ENCODE measurements at places on chromosomes 3 and 15. TPM values are rescaled to one million over a fixed set of nuclear protein-coding genes. Genes with fewer than 3 reads are reported as not detected.

Gene ARPIN
- 12.6 TPM for total RNA-seq

Gene CDHR4
- total RNA-seq = 0.29 TPM

Gene PRR20G
- 0.14 TPM for total RNA-seq

Gene IL17RB
- 0.92 TPM for total RNA-seq

Gene FOXB1
- total RNA-seq = not detected

Gene GRIP2
- total RNA-seq = 0.97 TPM

Gene DNAH12
- total RNA-seq = 0.02 TPM

Gene FBXL22
- total RNA-seq = 0.19 TPM

Gene CNTN6
- total RNA-seq = not detected

Gene ARHGAP31
- 1.7 TPM for total RNA-seq

Gene AHSG
- total RNA-seq = not detected

Gene COL6A5
- total RNA-seq = not detected

Gene USP13
- 11.1 TPM for total RNA-seq

Gene BAHD1
- total RNA-seq = 10.0 TPM

Gene FSIP1
- 0.51 TPM for total RNA-seq

Gene RTP4
- not detected for total RNA-seq

Gene HGD
- 17.6 TPM for total RNA-seq

Gene KIF7
- 5.7 TPM for total RNA-seq

Gene GMPS
- total RNA-seq = 90.0 TPM

Gene RHOV
- 4.7 TPM for total RNA-seq

Gene SPATA12
- 0.46 TPM for total RNA-seq

Gene RASSF1
- 15.6 TPM for total RNA-seq

Gene KLHL40
- total RNA-seq = not detected

Gene GREM1
- 8.2 TPM for total RNA-seq

Gene ADAMTSL3
- total RNA-seq = 0.25 TPM

Gene C3orf38
- total RNA-seq = 19.0 TPM

Gene CILP
- total RNA-seq = 0.04 TPM

Gene PROK2
- total RNA-seq = not detected

Gene MST1R
- 7.6 TPM for total RNA-seq

Gene RPP25
- 21.4 TPM for total RNA-seq

Gene GP9
- total RNA-seq = not detected

Gene ETV5
- 27.0 TPM for total RNA-seq

Gene P2RY13
- not detected for total RNA-seq

Gene SLC15A2
- 0.08 TPM for total RNA-seq

Gene SRP14
- total RNA-seq = 312 TPM

Gene FGF12
- total RNA-seq = 0.37 TPM

Gene OR5K2
- not detected for total RNA-seq

Gene GOLGA6L9
- 3.0 TPM for total RNA-seq

Gene C3orf18
- 2.3 TPM for total RNA-seq

Gene CMTM8
- 6.4 TPM for total RNA-seq

Gene IMPG2
- not detected for total RNA-seq

Gene EPHA3
- not detected for total RNA-seq

Gene TXNRD3
- 8.5 TPM for total RNA-seq

Gene AP3B2
- 0.49 TPM for total RNA-seq

Gene GABRA5
- total RNA-seq = 109 TPM

Gene CD86
- not detected for total RNA-seq

Gene HEMK1
- total RNA-seq = 6.3 TPM

Gene TMCO5A
- not detected for total RNA-seq

Gene FBN1
- total RNA-seq = 6.9 TPM

Gene IL5RA
- total RNA-seq = not detected
